ENCODE measurements at places on chromosomes 2 and 18.

- DNase-seq, result peak; percentile 34
These were observed 39.1 kb downstream of the RMC1 start for GRCh38 chr18:23542461-23542860.

DNA sequence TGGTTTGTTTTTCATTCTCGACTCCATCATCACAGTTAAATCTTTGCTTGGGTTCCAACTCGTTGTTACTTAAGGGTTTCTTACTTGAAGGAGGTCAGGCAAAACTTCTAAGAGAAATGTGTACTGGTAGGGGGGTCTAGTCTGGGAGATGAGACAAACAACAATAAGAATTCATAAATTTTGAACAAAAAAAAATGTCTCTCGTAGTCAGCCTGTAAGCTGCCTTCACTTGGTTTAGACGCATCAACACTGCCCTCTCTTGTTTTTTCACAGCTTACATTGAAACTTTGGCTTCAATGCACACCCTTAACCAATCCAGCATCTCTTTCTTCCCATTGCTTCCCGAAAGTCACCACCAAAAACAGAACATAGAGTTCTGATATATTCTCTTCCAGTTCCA is 576.4 kb upstream of the PIK3C3 start:
- DNase-seq, result peak; percentile 48

DNA sequence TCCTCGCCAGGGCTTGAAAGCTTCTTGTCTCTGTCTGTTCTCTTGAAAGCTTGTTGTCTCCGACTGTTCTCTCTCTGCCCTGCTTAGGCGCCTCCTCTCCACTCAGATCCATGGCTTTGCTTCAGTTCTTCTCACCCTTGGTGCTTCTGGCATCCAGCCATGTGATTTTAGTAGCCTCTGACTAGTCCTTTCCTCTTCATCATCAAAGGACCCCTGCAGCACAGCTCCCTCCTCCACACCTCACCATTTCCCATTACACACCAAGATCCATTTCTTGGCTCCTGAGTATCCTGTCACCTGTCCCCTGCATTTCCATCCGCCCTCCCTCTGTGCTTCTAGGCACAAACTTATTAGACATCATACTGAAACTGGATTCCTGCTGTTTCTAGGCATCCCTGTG is 59.4 kb downstream of the ZNF236 start:
- no peak for DNase-seq

GRCh38 chr18:52219102-52219501 is 120.9 kb upstream of the DCC start:
- DNase-seq, result no peak

DNA sequence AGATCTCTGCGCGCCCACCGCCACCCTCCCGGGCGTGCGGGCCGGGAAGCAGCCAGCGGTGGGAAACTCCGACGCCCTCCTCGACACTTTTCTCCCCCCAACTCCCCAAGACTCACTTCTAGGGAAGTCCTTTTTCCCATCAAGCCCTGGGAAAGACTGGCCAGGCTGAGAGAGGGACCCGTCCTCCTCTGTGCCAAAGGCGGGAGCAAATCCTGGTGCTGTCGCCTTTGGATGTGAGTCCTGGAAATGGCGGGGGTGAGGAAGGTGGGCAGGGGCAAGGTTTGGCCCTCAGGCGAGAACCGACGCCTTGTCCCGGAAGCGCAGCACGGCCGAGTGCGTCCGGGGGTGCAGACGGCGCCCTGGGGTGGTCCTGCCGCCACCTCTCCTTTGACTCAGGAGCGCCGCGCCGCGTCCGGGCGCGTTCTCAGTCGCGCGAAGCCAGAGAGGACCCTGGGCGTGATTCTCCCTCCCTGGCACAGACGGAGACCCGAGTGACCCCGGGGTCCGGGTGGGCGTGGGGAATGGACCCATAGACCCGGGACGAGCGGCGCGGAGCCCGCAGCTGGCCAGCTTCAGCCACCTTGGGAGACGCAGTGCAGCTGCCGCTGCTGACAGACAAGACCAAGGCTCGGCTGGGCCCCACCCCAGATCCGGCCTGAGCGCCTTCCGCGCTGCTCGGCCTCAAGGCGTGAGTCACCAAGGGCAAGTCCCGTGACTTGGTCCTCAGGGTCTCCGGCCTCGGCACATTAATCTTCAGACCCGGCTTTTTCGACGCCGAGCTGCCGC is 3.5 kb upstream of the LBX2 start:
- DNase-seq, result no peak

DNA sequence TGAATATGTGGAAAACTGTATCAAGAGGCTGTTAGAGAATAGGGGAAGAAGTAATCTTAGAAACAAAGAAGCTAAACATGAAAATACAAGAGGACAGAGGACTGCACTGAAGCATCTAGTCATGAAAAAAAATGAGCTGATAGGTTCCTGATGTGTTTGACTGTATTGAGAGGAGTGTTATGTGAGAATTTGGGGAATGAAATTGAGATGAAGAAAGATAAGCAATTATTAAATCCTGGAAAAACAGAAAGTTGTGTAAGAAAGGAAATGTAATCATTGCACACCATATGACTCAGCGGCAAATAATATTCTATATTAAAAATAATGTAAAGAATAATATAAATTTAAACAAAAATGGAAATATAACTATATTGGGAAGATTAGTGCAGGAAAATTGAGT is 71.2 kb downstream of the SEMA4F start:
- DNase-seq, result no peak

DNA sequence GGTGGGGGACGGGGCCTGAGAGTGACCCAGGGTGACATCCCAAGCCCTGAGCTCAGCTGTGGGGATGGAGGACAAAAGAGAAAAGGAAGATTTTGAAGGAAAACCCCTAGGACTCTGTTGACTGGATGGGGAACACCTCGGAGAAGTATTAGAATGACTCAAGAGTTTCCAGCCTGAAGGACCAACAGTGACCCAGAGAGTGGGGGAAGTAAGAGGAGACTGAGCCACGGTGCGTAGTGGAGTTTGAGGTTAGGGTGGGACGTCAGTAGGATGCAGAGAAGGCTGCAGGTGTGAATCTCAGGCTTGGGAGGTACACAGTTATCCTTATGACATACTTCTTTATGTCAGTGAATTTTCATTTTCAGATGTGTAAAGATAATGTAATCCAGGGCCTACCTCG is 119.5 kb downstream of the NCK2 start:
- no peak for DNase-seq

GRCh38 chr18:28267878-28268625 is 91.1 kb upstream of the CDH2 start:
- DNase-seq, result no peak

DNA sequence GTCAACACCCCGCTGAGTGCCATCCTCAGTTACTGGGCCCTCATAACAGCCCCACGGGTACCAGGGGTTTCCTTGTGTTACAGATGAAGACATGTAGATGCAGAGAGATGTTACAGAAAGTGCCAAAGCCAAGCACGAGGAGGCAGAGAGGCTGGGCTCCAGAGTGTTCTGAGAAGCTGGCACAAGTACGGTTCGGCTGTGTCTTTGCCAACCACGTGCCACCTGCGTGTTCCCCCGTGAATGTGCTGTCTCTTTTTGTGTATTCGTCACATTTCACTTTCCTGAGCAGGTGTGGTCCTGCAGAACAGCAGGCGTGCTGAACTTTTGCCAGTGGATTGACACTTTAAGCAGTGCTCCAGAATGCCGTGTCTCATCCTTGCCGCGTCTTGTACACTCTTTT is 124.6 kb downstream of the NCK2 start:
- no peak for DNase-seq

DNA sequence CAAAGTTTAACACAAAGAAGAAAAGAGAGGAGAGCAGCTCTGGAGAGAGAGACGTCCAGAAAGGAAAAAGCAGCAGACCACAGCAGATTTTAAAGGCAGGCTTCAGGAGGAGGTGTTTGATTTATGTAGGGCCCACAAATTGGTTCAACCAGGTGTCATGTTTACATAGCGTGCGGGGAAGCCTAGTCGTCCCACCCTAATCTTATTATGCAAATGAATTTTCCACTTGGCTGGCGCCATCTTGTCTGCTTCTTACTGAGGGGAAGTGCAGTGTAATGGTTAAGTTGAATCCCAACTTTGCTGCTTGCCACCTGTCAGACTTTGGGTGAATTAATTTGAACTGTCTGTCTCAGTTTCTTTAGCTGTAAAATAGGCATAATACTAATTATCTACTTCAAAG is 282.4 kb upstream of the CYRIA start:
- DNase-seq, result no peak

- DNase-seq, result no peak
These were observed 18.9 kb upstream of the ANKRD62 start for GRCh38 chr18:12074736-12075135.

- no peak for DNase-seq
These were observed 571 bp downstream of the EEF1B2 start for GRCh38 chr2:206160125-206160806.

- no peak for DNase-seq
These were observed 285.5 kb upstream of the NETO1 start for GRCh38 chr18:73153271-73153670.

DNA sequence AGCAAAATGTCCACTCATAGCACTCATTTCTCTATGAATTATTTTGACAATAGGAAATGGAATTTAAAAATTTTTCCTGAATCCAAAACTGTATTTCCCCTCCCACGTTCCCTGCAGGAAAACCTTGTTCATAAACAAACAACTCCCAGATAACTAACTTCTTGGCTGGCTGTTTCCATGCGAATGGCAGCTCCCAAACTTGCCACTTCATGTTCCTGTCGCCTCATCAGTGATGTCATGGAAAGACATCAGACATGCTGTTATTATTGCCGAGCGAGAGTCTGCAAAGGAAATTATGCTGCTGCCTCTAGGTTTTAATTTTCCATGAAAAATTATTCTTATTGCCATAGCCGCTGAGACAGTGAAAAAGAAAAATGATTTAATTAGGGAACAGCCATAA is 117.0 kb upstream of the RIOK3 start:
- DNase-seq, result no peak

DNA sequence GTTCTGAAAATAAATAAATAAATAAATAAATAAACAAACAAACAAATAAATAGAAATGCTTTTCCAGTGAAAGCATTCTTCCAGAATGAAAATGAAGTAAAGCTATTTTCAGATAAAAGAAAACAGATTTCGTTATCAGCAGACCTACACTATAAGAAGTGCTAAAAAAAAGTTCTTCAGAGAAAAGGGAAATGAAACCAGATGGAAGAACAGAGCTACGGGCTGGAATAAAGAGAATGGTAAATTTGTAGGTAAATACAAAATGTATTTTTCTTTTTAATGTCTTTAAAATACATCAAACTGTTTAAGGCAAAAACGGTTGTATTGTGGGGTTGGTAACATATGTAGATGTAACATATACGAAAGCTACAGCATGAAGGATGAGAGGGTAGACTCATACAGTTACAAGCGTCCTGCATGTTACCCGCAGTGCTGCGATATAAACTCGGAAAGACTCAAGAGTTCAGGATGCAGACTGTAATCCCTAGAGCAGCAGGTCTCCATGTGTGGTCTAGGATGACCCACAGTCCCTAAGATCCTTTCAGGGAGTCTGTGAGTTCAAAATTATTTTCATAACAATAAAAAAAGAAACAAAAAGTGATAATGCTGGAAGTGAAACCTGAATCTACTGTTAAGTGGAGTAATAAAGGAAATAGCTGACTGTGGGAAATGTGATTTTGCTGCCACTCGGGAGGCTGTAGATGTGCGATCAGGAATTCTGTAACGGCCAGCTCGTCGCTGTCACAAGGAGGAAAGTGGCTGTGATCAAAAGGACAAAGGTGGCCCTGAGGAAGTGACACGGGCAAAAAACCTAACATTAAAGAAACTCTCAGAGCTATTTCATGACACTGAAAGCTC is 5.3 kb upstream of the RAB12 start:
- DNase-seq, result no peak

- peak; percentile 47 for DNase-seq
These were observed 63.4 kb downstream of the GYPC start for GRCh38 chr2:126719191-126719832.

DNA sequence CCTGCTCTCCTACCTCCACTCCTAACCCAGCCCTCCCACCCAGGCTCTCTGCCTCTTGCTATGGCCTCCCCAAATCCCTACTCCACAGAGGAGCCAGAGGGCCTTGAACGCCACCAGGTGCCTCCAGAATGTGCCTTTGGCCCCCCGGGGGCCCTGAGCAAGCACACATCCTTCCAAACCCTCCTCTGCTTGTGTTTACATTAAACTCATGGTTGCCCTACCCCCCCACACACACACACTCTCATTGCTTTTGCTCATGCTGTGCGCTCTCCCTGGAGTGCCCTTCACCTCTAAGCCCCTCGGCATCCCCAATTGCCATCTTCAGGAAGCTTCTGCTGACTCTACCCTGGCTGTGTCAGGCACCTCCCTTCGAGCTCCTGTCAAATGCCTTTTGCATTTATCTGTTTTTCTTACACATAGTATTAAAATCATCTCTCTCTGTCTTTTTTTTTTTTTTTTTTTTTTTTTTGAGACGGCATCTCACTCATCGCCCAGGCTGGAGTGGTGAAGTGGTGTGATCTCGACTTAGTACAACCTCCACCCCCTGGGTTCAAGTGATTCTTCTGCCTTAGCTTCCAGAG is 16.3 kb upstream of the TET3 start:
- DNase-seq, result no peak

GRCh38 chr2:238139196-238140039 is 950 bp downstream of the KLHL30 start:
- DNase-seq, result no peak

- DNase-seq, result no peak
These were observed 165.3 kb downstream of the NEDD4L start for GRCh38 chr18:58209326-58209725.

DNA sequence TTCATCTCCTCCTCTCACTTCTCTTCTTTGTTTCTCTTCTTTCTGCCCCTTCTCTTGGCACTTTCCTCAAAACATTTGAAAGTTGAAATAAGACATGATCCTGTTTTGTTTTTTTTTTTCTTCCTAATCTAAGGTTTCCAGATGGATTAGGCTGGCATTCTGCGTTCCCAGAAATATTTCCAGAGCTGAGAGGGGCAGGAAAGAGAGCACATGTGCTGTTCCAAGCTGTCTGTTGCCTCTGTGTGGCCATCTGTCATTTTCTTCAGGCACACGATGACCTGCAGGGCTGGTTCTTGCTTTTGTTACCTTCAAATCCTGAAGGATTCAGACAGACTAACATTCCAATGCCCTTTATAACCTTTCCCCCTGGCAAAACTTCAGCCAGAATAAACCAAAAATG is 142.9 kb downstream of the RNF144A start:
- no peak for DNase-seq

DNA sequence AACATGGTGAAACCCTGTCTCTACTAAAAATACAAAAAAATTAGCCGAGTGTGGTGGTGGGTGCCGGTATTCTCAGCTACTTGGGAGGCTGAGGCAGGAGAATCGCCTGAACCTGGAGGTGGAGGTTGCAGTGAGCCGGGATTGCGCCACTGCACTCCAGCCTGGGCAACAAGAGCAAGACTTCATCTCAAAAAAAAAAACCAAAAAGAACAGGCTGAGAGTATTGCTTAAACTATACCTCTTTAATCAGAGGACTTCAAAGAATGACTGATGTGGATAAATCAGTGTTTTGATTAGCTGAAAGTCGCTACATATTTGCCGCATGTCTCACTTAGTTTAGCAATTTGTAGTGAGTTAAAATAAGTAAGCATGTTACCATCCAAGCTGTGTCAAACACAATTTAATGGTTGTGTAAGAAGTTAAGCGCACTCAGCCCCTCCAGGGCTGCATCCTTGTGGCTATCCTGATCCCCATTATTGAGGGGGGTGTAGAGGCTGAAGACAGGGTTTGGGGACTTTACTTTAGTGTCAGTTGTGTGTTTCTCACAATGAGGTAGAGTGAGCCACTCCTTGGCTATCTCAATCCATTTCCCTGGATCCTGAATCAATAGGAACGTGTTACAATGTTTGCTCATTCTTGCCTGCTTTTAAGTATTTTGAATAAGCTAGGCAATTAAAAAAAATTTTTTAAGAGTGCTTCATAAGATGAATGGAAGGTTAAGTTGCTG is 11.0 kb upstream of the FARP2 start:
- no peak for DNase-seq

Data from Ammon's horn (tissue), 1 donor.